ENCODE measurements at places on chromosomes 6 and 20.

DNA sequence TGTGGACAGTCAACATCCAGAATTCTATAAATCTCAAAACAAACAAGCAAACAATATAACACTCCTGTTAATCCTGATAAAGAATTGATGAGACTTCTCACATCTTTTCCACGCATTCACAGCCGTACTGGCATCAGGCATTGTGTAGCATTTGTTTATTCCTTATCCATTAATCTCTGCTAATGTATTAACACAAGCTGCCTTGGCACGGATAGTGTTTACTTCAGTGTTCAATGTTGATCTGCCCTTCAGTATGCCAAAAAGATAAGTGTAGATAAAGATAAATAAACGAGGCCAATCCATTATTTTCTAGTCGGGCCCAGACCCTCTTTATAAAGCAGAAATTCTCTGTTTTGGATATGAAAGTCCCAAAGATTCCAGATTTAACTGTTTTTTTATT is 16.1 kb downstream of the UFL1 start:
- no peak for DNase-seq

GRCh38 chr20:49344975-49345374 is 67.1 kb upstream of the ZNFX1 start:
- DNase-seq, result no peak

DNA sequence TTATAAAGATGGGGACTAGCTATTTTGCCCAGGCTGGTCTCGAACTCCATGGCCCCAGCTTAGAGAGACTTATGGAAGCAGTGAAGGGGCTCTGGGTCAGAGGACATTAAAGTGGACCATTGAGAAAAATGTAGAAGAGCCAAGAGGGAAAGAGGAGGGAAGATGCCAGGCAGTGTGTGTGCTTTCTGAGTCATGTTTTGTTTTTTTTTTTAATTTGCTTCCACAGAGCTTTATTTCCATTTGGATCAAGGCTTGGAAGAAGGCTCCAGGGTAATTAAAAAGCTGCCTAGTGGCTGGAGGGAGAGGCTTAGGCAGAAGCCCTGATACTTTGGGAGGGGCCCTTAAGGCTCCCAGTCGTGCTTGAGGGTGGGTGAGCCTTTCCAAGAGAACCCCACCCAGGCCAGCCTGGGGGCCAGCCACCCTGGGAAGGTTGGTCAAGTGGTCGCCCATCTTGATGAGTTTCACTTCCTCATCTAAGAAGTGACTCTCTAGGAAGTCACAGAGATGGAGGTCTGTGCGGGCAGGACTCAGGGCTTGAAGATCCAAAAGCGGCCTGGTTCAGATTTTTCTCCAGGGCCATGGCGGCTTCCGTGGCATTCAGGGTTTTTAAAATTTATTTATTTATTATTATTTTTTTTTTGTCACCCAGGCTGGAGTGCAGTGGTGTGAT is 3.0 kb upstream of the ZNF335 start:
- DNase-seq, result no peak

GRCh38 chr6:107585815-107586435 is 96.0 kb downstream of the SOBP start:
- DNase-seq, result no peak

DNA sequence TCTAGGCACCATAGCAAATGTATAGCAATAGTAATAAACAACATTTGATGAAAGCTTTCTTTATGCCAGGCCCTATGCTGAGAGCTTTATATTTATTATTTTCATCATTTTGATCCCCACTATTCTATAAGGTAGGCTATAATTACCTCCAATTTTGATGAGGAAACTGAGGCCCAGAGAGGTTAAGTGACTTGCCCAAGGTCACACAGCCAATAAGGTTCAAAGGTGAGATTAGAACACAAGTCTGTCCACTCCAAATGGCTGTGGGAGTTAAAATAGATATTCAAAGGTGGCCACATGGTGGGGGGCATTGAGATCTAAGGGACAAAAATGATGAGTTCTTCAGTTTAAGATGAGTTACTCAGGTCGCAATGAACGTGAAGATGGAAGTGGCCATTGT is 269.9 kb downstream of the BMP7 start:
- DNase-seq, result no peak

- DNase-seq, result no peak
Measured at GRCh38 chr20:61849822-61850221, 215.9 kb downstream of the TAF4 start.

- no peak for DNase-seq
Measured at GRCh38 chr20:43744151-43744611, 17.4 kb upstream of the GTSF1L start.

- no peak for DNase-seq
Measured at GRCh38 chr6:153634416-153634815, 404.6 kb upstream of the OPRM1 start.

- no peak for DNase-seq
Measured at GRCh38 chr6:153084393-153084792, 46.7 kb downstream of the RGS17 start.

DNA sequence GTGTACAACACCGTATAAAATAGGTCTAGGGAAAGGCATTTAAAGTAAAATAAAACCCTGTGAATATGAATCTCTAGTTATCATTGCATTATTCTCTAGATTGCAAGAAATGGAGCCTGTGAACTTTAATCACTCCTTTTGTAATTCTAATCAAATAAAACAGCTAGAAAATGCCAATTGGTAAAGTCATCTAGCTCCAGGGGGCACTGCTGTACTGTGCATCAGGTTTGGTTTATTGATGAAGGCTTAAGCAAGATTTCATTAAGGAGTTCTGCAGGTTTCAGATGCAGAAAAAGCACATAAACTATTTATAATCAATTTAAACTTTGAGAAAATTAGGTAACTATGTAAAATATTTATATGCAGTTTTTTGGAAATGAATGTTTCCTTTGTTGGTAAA is 645.0 kb downstream of the PHF3 start:
- DNase-seq, result no peak

GRCh38 chr20:22905658-22906057 is 129.5 kb upstream of the SSTR4 start:
- DNase-seq, result no peak

- DNase-seq, result no peak
Measured at GRCh38 chr6:3320238-3320811, 61.6 kb downstream of the PSMG4 start.

- DNase-seq, result no peak
Measured at GRCh38 chr6:155103816-155104366, 108.8 kb downstream of the TIAM2 start.

- no peak for DNase-seq
Measured at GRCh38 chr20:20395087-20395486, 27.2 kb downstream of the INSM1 start.

- DNase-seq, result no peak
Measured at GRCh38 chr20:61219021-61219431, 33.0 kb upstream of the CDH4 start.

- no peak for DNase-seq
Measured at GRCh38 chr20:25233016-25233772, 14.7 kb upstream of the PYGB start.

- no peak for DNase-seq
Measured at GRCh38 chr6:56580271-56580670, 62.4 kb downstream of the DST start.

GRCh38 chr6:53398247-53399026 is 49.7 kb upstream of the ELOVL5 start:
- no peak for DNase-seq

DNA sequence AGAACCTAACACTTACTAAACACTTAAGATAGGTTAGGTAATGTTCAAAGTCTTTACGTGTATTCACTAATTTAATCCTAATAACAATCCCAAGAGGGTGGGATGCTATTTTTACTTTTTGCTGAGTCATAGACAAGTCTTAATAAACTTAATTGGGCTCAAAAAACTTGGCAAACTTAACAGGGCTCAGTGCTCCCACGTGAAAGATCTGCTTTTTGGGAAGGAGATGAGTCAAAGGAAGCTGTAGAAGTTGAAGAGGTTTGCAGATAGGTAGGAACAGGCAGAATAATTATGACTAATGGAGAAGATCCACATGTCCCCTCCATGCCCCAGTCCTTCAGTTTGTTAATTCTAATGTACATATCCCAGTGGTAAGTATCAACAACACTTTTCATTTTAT is 44.5 kb upstream of the STMND1 start:
- no peak for DNase-seq

DNA sequence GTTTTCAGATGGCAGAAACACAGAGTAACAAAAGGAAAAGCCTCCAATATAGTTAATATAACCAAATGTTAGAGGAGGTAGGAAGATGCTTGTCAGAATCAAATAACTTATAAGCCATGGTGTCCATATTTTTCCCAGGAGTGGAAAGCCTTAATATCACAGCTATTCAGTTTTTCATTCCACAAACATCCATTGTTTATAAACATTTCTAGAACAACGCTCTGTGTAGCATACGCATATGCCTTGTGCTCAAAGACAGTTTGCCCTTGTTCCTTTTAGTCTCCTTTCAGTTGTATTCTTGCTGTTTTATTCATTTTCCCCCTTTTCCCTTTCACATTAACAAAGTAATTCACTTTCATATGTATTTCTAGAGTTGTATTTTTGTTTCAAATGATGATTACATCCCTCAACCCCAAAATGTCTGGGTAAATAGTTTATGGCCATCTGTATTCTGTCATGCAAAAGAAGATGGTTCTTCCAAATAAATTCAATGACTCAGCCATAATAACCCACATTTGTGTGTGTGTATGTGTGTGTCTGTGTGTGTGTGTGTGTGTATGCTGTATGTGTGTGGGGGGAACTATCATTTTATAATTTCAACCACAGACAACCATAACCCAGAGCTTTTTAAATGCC is 455.7 kb upstream of the SOX4 start:
- DNase-seq, result no peak

- no peak for DNase-seq
Measured at GRCh38 chr6:7201444-7201731, 93.6 kb downstream of the RREB1 start.

DNA sequence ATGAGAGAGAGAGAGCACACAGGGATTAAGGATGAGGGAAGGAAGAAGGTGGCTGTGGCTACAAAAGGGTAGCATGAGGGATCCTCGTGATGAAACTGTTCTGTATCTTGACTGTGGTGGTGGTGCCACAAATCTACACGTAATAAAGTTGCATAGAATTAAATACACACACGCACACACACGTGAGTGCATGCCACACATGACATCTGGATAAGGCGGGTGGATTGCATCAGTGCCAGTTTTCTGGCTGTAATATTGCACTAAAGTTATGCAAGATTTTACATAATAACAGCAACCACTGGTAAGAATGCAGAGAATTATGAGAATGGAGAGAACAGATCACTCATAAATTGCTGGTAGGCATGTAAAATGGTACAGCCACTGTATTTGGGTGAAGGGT is 16.9 kb upstream of the STK35 start:
- DNase-seq, result no peak

GRCh38 chr6:168514216-168514615 is 73.2 kb downstream of the SMOC2 start:
- DNase-seq, result no peak

- DNase-seq, result no peak
Measured at GRCh38 chr6:125828476-125829039, 37.8 kb downstream of the NCOA7 start.

DNA sequence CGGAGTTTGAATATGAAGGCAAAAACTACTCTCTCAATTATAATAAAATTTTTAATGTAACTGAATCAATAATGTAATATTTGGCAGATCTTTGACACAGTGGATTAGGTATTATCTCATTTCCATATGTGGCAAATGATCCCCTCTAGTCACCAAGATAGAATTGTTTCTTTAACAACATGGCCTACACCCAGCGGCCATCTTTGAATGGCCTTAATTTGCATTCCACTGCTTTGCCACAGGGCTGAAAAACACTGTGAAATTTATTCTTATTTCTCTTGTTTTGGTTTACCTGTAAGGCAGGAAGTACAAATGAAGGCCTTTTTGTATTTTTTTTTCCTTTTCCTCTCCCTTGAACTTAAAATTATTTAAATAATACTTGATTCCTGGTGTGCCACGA is 162.6 kb upstream of the SCGN start:
- DNase-seq, result no peak

GRCh38 chr20:23114018-23114417 is 27.9 kb upstream of the CD93 start:
- no peak for DNase-seq

GRCh38 chr6:7073821-7074525 is 33.8 kb upstream of the RREB1 start:
- DNase-seq, result peak; percentile 59

GRCh38 chr20:40283689-40284088 is 405.3 kb downstream of the MAFB start:
- DNase-seq, result no peak

- no peak for DNase-seq
Measured at GRCh38 chr20:53162251-53162835, 190.2 kb downstream of the TSHZ2 start.

GRCh38 chr6:110039981-110040383 is 61.9 kb downstream of the GPR6 start:
- peak; percentile 26 for DNase-seq

- DNase-seq, result no peak
Measured at GRCh38 chr6:36636283-36636682, 42.1 kb downstream of the SRSF3 start.

DNA sequence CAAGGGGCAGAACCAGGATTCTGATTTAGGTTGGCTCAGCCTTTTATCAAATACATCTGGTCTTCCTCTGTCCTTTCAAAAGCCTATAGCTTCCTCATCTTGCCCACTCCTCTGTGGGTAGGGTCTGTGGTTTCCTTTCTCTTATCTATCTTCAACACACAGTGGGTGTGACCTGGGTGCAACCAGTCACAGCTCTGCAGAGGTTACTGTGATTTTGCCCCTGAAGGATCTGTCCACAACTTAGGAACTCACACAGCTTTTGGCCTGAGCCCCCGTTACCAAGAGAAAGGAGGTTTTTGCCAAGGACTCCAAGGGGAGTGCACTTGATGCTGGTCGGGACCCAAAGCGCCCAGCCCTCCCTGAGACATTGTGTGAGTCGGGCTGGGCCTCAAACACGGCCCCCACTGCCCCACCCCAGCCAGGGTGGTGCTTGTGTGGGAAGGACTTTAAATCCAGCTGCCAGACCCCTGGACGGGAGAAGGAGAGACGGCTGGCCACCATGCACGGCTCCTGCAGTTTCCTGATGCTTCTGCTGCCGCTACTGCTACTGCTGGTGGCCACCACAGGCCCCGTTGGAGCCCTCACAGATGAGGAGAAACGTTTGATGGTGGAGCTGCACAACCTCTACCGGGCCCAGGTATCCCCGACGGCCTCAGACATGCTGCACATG is at the start of gene PI16:
TSS of gene PI16 (plus strand) at position 477 of the 670 bp plus-strand sequence. CDS start at position 500, 23 bp downstream.
- DNase-seq, result no peak

All from activated CD4-positive, alpha-beta T cell treated with anti-CD3 and anti-CD28 coated beads, Interleukin-2, amount 50 U/mL, for 24 hours (primary cell).